Effector CD8-positive, alpha-beta T cell (primary cell): ENCODE measurements at places on chromosomes 3 and 15.

- no peak for DNase-seq
These were observed 331.1 kb downstream of the TBC1D5 start for GRCh38 chr3:17411157-17411877.

DNA sequence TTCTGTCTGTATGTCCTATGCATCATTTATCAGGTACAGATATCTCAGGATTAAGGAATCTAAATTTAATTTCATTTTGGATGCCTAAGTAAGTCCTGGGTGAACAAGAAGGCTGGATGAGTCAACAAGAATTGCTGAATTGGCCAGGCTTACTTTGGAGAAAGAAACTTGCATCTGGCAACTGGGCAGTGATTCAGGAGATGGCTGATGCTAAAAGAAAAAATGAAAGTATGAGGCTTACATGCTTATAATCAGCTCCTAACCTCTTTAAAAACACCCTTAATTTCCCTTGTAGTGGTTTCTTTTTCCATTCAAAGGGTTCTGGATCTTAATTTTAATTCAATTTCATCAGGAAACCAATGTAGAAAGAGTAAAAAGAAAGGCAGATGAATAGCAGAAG lies 228.8 kb upstream of the PEX5L start:
- no peak for DNase-seq

- no peak for DNase-seq
These were observed 90.2 kb upstream of the FGF12 start for GRCh38 chr3:192817506-192817905.

- DNase-seq = no peak
These were observed 224.8 kb upstream of the IL12A start for GRCh38 chr3:159763602-159764489.

DNA sequence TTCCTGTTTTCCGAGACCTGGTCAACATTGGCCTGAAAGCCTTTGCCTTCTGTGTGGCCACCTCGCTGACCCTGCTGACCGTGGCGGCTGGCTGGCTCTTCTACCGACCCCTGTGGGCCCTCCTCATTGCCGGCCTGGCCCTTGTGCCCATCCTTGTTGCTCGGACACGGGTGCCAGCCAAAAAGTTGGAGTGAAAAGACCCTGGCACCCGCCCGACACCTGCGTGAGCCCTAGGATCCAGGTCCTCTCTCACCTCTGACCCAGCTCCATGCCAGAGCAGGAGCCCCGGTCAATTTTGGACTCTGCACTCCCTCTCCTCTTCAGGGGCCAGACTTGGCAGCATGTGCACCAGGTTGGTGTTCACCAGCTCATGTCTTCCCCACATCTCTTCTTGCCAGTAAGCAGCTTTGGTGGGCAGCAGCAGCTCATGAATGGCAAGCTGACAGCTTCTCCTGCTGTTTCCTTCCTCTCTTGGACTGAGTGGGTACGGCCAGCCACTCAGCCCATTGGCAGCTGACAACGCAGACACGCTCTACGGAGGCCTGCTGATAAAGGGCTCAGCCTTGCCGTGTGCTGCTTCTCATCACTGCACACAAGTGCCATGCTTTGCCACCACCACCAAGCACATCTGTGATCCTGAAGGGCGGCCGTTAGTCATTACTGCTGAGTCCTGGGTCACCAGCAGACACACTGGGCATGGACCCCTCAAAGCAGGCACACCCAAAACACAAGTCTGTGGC lies 16.9 kb downstream of the TMEM43 start:
- DNase-seq = no peak
